ENCODE measurements at places on chromosomes 6 and 20.

GRCh38 chr6:120903836-120904235 lies 430.4 kb downstream of the TBC1D32 start:
- no peak for DNase-seq
- no peaks in the 10 kb centered on the region for H3K4me1 ChIP-seq
- no peak overlapping the region for H3K4me3 ChIP-seq
- no peaks in the 10 kb centered on the region for H3K27me3 ChIP-seq
- no peak overlapping the region for H3K27ac ChIP-seq
- H3K36me3 ChIP-seq, result no peaks in the 10 kb centered on the region

DNA sequence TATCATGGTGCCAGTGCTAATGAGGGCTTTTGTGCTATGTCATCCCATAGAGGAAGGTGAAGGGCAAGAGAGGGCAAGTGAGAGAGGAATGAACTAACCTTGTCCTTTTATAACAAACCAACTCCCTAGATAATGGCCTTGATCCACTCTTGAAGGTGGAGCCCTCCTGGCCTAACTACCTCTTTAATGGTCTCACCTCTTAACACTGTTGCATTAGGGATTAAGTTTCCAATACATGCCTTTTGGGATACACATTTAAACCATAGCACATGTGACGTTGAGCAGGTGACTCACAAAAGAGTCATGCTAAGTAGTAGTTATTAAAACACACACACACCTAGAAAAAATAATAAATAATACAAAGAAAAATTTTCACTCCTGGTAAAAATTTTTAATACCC lies 36.9 kb downstream of the CCN2 start:
- no peaks in the 10 kb centered on the region for H3K27me3 ChIP-seq
- H3K4me3 ChIP-seq, result no peak overlapping the region
- no peaks in the 10 kb centered on the region for H3K4me1 ChIP-seq

- H3K36me3 ChIP-seq, result no peaks in the 10 kb centered on the region
- no peaks in the 10 kb centered on the region for H3K27me3 ChIP-seq
- no peak for DNase-seq
- peak overlapping the region; percentile 54 for H3K4me3 ChIP-seq
Measured at GRCh38 chr20:31861385-31862156, 8.8 kb downstream of the DUSP15 start.

DNA sequence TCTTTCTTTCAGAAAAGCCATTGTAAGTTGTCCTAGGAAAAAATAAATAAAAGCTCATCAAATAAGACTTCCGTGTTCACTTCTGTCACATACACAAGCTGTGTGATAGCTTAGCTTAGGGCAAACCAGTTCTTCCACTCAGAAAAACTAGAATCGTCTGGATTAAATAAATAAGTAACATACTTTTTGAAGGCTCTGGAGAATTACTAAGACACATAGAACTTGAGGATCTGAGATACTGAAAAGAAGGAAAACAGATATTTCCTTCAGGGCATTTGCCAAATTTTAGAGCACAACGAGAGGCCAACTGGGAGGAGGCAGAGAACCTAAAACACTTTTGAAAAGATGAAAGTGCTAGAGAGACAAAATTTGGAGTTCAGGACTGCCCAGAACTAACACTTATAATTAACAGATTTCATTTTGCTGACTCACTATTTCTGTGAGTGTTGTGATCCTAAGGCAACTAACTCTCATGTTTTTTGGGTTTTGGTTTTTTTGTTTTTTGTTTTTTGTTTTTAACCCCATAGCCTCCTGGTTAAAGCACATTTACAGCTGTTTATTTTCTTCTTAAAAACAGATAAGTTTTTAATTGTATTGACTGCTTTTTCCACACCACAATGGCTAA lies 38.7 kb upstream of the THEMIS start:
- no peak for DNase-seq
- no peak overlapping the region for H3K27ac ChIP-seq
- no peak overlapping the region for H3K4me3 ChIP-seq
- H3K27me3 ChIP-seq, result no peaks in the 10 kb centered on the region
- peaks cover 9% of the 10 kb centered on the region for H3K4me1 ChIP-seq
- H3K36me3 ChIP-seq, result no peaks in the 10 kb centered on the region

GRCh38 chr6:127051571-127052260 lies 66.8 kb upstream of the RSPO3 start:
- DNase-seq, result no peak
- H3K27me3 ChIP-seq, result no peaks in the 10 kb centered on the region
- no peak overlapping the region for H3K4me3 ChIP-seq
- H3K27ac ChIP-seq, result no peak overlapping the region
- no peaks in the 10 kb centered on the region for H3K4me1 ChIP-seq

DNA sequence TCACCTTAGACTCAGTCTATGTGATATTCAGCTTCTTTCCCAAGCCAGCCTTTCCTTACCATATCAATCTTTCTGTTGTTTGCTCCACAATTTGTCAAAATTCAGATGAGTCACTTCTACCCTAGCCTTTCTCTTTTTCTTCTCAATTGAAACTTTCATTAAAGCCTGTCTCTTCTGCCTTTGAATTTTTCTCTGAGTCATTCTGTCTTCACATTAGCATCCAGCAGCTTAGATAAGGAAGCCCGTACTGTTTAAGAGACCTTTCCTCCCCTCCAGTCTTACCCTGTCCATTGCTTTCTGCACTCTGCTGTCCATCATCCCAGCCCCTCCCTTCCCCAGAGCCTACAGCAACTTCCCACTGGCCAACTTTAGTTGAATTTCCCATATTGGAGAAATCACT lies 34.9 kb upstream of the RALGAPA2 start:
- no peaks in the 10 kb centered on the region for H3K27me3 ChIP-seq
- no peak overlapping the region for H3K4me3 ChIP-seq
- H3K4me1 ChIP-seq, result peaks cover 22% of the 10 kb centered on the region
- H3K27ac ChIP-seq, result no peak overlapping the region
- no peaks in the 10 kb centered on the region for H3K36me3 ChIP-seq

- peaks cover 9% of the 10 kb centered on the region for H3K36me3 ChIP-seq
- no peaks in the 10 kb centered on the region for H3K4me1 ChIP-seq
- no peak overlapping the region for H3K4me3 ChIP-seq
- H3K27me3 ChIP-seq, result no peaks in the 10 kb centered on the region
Measured at GRCh38 chr20:47204008-47204849, 152.3 kb downstream of the ZMYND8 start.

DNA sequence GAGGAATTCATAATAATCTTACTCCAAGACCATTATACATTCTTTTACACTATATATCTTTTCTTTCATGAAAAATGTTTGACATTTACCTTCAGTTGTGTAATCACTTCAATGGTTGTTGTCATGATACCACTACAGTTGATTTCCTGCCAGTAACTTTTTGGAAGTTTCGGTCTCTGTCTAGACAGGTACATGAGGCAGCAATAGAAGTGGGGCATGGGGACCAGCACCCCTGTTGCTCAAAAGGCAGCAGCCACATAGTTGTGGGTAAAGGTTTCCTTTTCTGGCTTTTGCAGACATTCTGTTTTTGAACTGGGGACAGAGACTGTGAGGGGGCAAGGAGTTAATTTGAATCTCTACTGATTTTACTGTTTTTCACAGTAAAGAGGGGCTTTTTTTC lies 14.1 kb downstream of the SAMD5 start:
- no peaks in the 10 kb centered on the region for H3K4me1 ChIP-seq
- no peak overlapping the region for H3K27ac ChIP-seq
- no peaks in the 10 kb centered on the region for H3K27me3 ChIP-seq
- H3K36me3 ChIP-seq, result no peaks in the 10 kb centered on the region

DNA sequence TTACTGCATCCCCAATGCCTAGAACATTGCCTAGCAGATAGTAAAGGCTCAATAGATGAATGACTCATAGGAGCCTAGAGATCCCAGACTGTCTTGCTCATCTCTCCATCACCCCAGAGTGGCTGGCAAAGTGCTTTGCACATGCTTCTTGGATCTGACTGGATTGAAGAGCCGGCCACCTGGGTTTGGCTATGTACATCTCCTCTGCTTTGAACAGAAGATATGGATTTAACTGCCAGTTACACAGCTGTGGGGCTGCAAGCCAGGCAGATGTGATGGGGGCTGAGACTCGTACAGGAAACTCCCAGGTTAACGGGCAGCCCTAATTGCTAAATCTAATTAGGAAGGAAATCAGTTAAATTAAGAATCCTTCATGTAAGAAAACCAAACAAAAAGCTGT lies 28.6 kb downstream of the MYLIP start:
- H3K36me3 ChIP-seq, result no peaks in the 10 kb centered on the region
- no peaks in the 10 kb centered on the region for H3K27me3 ChIP-seq
- DNase-seq, result no peak
- no peaks in the 10 kb centered on the region for H3K4me1 ChIP-seq
- H3K4me3 ChIP-seq, result no peak overlapping the region
- H3K27ac ChIP-seq, result no peak overlapping the region

DNA sequence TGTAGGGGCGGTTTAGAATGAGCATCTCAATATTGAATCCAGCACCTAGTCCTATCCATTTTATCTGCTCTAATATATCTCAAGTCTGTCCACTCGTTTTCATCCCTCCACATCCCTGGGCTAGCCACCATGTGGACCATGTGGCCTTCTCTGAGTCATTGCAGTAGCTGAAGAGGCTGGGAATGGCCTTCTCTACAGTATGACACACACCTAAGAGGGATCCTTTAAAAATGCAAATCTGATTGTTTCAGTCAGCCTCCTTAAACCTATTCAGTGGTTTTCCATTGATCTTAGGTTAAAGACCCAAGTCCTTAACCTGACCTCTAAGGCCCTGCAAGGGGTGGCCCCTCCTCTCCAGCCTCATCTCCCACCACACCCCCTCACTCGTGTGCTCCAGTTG lies 9.4 kb downstream of the RING1 start:
- no peaks in the 10 kb centered on the region for H3K27me3 ChIP-seq
- H3K4me1 ChIP-seq, result peaks cover 6% of the 10 kb centered on the region
- no peak overlapping the region for H3K27ac ChIP-seq
- no peak for DNase-seq
- H3K36me3 ChIP-seq, result no peaks in the 10 kb centered on the region
- no peak overlapping the region for H3K4me3 ChIP-seq

DNA sequence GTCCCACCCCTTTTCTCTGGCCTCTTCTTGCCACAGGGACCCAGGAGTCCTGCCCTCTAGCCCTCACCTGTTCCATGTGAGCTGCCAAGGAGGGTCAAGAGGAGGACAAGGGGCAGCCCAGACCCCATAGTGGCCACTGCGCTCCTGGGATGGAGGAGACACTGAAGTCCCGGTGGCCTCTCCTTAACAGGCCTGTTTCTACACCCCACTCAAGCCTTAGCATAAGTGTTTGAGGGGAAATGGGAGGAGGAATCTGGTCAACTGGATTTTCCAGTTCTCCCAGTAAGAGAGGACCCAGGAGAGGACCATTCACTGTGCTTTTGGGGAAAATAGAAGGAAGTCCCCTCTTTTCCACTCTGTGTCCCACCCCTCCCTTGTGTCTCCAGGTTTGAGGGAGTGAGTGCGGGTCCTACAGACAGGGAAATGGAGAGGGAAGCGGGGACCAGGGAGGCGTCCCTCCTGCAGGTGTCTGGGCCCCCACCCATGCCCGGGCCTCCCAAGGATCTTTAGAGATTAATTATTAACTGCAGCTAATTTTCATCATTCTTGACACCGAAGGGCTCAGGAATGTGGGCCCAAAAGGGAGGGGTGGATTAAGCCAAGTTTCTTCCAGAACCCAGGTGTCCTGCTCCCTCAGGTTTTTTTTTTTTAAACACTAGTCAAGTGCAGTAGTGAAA lies at the start of gene SFTA2:
SFTA2 (minus strand) TSS at position 202 of the 677 bp plus-strand sequence; CDS start at position 128, 74 bp downstream.
- no peaks in the 10 kb centered on the region for H3K4me1 ChIP-seq

- H3K4me1 ChIP-seq, result peaks cover 34% of the 10 kb centered on the region
- DNase-seq, result no peak
- H3K36me3 ChIP-seq, result no peaks in the 10 kb centered on the region
- H3K27me3 ChIP-seq, result no peaks in the 10 kb centered on the region
- no peak overlapping the region for H3K27ac ChIP-seq
Measured at GRCh38 chr6:3334555-3334954, 75.8 kb downstream of the PSMG4 start.

- H3K4me3 ChIP-seq, result no peak overlapping the region
- H3K36me3 ChIP-seq, result no peaks in the 10 kb centered on the region
- DNase-seq, result no peak
- no peak overlapping the region for H3K27ac ChIP-seq
- H3K27me3 ChIP-seq, result no peaks in the 10 kb centered on the region
Measured at GRCh38 chr6:48664826-48665225, 553.8 kb upstream of the PTCHD4 start.

- no peak overlapping the region for H3K27ac ChIP-seq
- DNase-seq, result no peak
- H3K36me3 ChIP-seq, result no peaks in the 10 kb centered on the region
- H3K4me3 ChIP-seq, result no peak overlapping the region
- H3K4me1 ChIP-seq, result no peaks in the 10 kb centered on the region
Measured at GRCh38 chr6:141033101-141033500, 1099.6 kb upstream of the GJE1 start.

DNA sequence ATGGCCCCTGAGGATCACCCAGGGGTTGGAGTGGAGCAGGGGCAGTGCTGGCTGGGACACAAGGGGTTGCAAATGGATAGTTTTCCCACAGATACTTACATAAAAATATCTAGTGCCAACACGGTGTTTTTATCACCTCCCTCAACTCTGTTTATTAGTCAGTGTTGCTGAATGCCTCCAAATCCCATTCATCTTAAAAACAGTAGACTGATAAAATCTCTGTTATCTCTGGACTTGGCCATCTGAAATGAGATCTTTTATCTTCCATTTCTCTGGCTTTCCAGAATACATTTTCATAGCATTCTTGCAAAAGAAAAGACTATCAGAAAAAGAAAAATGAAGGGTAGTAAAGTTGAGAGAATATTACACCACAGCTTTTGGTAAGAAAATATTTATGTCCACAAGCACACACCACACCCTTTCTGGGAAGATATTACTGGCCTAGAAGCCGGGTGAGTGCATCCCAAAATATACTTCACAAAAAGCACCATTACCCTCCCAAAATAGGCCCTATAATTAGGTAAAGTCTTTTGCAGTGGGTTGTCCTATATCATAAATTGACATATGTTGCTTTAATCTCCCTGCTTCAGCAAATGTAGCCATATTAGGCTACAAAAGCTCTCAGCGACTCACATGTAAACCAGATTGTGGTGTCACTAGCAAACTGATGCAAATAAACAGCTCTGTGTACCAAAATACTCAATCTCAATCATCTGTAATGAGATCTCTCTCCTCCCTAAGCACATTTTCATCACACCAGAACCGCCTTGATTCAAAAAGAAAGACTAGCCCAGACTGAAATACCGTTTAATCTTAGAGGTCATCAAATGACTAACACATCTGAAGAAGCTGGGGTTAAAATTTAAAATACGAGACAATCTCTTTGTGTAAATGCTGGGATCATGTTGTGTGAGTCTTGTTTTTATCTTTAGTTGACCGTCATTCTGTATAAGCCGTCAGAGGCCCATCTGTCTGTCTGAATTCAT lies 96.7 kb downstream of the FYN start:
- peaks cover 50% of the 10 kb centered on the region for H3K4me1 ChIP-seq
- H3K27me3 ChIP-seq, result no peaks in the 10 kb centered on the region
- H3K4me3 ChIP-seq, result no peak overlapping the region
- no peak for DNase-seq

DNA sequence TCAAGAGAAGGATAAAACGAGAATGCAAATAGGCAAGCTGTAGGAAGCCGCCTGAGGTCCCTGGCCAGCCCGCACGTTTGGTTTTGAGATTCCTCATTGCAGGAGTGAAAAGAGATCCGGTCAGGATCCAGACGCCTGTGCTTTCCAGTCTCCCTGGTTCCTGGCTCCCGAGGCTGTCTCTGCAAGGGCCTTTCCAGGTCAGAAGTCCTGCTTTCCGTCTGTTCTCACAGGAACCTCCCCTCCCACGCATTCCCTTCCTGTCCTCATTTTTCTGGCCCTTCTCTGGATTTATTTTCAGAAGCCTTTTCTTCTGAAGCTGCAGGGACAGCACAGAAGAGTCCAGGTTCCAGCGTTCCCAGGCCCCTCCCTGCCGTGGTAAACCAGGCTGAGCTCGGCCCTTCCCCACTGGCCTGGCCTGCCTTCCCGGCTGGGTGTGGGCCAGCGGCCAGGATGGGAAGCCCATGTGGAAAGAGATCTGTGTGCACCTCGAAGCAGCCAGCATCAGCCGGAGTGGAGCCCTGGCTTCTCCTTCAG lies 54.0 kb downstream of the TMEM242 start:
- peak overlapping the region; percentile 67 for H3K27ac ChIP-seq
- peaks cover 37% of the 10 kb centered on the region for H3K4me1 ChIP-seq
- no peaks in the 10 kb centered on the region for H3K27me3 ChIP-seq
- no peaks in the 10 kb centered on the region for H3K36me3 ChIP-seq

Data from vagina (tissue), 2 donors.